ENCODE measurements at places on chromosomes 11 and 22. TPM values are rescaled to one million over a fixed set of nuclear protein-coding genes. Genes with fewer than 3 reads are reported as not detected.

DNA sequence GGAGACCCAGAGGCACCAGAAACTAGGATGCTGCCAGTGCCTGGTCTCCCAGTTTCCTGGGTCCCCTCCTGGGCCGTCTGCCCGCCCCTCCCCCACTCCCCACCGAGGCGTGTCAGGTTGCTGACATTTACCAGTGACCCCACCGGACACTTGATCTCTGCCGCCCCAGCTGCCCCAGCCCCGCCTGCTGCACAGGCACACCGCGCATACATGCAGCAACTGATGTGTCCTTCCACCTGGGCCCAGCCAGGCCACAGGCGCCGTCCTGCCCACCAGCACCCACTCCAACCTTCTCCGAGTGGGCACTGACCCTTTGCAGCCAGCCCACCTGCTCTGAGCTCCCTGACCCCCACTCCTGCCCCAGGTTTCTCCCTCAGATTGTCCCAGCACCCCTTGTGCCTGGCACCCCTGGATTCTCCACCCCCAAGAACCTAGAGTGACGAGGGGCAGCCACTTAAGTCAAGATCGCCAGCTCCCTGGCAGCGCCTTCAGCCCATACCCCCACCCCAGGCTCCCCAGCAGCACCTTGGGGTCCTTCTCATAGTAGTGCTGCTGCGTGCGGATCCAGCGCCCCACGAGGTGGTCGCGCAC, 548 bp downstream of the PYGM start:
- no peak for DNase-seq

- DNase-seq, result no peak
Measured at GRCh38 chr22:16866167-16866566, 41.0 kb upstream of the XKR3 start.

- no peak for DNase-seq
Measured at GRCh38 chr11:116541460-116541859, 231.3 kb downstream of the BUD13 start.

DNA sequence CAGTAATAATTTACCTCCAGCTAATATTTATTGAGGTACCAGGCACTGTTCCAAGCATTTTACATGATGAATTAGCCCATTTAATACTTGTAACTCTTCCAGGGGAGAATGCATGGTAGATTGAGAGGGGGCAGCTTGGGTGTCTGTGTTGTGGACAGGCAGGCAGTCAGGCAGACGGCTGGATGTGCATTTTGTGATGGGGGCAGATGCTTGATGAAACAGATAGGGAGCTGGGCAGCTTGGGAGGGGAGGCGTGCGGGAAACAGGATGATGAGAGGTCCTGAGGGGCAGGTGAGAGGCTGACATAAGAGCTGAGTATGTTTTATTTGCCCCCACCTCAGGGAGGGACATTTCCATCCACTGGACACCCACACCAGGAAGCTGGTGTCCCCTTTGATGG, 33.1 kb upstream of the SHISAL1 start:
- no peak for DNase-seq

DNA sequence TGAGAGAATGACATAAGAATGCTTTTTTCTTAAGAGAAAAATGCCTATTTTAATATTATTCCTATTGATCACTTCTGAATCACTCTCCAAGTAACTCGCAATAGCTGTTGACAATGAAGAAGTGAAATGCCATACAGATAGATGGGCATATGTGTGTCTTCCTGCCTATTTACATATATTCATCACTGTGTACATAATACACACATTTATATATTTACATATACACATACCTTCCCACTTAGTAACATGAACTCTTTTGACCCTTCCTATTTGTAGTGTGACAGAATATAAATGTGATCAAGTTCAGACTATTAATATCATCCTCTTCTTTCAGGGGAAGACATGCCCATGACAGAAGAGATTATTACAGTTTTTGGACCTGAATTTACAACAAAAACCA, 756.7 kb downstream of the DLG2 start:
- no peak for DNase-seq

DNA sequence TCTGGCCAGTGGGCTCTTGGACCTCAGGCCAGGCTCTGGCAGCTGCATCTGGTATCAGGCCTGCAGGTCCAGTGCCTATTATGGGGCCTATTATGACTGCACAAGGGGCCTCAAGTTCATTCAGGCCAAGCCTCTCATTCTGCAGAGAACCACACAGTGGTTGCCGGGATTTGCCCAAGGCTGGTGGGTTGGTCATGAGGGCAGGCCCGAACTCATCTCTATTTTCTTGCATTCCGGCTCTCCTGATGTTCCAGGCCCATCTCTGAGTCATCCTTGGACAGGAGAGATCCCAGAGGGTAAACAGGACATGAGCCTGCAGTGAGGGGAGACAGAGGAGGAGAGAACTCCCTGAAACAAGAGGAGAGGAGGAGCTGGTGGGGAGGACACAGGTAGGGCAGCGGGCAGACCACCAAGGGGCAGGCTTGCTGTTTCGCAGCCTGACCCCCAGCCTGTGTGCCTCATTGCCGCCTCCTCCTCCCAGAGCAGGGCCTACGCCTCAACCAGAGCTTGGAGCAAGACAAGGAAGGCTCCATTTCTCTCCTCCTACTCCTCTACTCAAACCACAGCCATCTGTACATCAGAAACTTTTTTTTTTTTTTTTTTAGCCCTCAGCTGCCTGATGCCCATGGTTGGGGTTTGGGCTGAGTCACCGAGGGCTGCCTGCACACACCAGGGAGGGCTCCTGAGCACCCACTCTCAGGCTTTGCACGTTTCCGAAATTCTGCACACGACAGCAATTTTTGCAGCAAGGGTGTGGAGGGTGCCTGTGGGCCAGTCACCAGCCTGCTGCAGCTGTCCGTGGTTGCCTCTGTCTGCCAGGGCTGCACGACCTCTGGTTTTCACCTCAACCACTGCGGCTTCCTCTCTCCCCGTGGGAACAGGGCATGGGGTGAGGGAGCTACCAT, 12.7 kb upstream of the TREH start:
- no peak for DNase-seq

DNA sequence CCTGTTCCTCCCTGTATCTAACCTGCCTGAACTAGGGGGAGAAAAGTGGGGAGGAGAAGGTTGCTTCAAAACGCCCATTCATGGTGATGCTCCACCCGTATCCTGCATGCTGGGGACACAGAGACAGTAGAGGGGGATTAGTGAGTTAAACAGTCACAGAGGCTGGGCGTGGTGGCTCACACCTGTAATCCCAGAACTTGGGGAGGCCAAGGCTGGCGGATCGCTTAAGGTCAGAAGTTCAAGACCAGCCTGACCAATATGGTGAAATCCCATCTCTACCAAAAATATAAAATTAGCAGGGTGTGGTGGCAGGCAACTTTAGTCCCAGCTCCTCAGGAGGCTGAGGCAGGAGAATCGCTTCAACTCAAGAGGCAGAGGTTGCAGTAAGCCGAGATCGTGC, 1.8 kb upstream of the DENND5A start:
- DNase-seq, result no peak

DNA sequence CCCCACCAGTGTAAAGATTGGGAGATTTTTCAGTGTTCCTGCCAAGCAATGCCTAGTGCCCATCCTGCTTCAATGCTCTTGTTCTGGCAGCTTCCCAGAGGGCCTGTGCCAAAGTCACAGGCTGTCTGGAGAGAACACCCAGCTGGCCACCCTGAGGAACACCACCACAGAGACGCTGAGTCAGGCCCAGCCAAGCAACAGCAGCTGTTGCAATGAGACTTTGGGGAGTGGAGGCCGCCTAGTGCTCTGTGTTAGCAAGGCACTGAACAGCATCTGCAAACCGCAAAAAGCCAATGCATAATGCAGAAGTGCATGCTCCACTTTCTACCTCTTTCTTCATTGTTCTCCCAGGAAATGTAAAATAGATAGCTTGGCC, 168.1 kb downstream of the NXPE2 start:
- DNase-seq, result no peak

Gene NRIP3
- polyA plus RNA-seq, result 108 TPM

Measured in testis (tissue), 5 donors.